ENCODE measurements at places on chromosomes 2 and 18.

DNA sequence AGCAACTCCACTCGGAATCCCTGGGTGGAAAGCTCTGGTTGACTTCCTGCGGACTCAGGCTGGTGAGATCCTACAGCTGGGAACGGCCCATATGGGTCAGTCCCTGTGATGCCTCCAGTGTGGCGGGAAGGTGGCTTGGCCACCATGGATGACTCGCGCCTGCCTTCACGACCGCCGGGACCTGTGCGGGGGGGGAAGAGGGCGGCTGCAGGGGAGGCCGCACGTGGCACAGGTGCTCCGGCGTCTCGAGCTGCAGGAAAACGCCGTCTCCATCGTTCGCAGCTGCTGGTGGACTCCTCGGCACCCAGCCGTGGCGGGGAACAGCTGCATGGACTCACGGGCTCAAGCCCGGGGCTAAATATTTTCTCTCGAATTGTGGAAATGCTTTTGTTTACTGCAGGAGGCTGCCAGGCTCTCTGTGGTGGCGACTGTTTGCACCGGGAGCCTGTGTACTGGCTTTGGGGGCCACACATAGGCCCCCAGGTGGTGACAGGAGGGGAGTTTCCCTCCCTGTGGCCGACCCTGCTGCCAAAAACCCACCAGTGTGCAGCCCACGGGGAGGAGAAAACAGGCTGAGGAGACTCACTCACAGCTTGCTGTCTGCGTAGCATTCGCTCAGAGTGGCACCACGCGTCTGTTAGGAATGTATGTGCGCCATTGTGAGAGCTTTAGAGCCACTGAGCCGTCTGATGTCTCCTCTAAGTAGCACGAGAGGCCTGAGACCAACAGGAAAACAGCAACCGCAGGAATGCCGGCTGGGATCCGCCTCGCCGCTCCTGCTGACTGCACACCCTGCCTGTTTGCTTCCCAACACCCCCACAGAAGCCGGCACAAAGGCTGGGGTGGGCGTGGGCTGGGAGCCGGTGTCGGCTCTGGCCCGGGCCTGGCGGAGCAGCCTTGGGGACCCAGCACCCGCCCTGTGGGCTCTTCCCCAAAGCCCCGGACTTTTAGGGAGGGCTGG lies 89.2 kb downstream of the NFATC1 start:
- peak; percentile 98 for DNase-seq

GRCh38 chr2:21265752-21266151 lies 142.0 kb downstream of the TDRD15 start:
- no peak for DNase-seq

- peak; percentile 7 for DNase-seq
Observed at GRCh38 chr2:166230024-166230723, 102.4 kb upstream of the SCN1A start.

- DNase-seq, result no peak
Observed at GRCh38 chr2:86097913-86098312, 7.8 kb downstream of the POLR1A start.

- no peak for DNase-seq
Observed at GRCh38 chr18:48493434-48494230, 45.2 kb upstream of the CTIF start.

- DNase-seq, result no peak
Observed at GRCh38 chr2:231371430-231372054, 24.0 kb upstream of the B3GNT7 start.

All from fibroblast of skin of right quadriceps (primary cell).